Activated CD8-positive, alpha-beta memory T cell treated with anti-CD3 and anti-CD28 coated beads for 24 hours (primary cell): ENCODE measurements at places on chromosomes 16 and 17.
A peak's percentile ranks its signal among the peaks of the same experiment; 100 is the strongest.

DNA sequence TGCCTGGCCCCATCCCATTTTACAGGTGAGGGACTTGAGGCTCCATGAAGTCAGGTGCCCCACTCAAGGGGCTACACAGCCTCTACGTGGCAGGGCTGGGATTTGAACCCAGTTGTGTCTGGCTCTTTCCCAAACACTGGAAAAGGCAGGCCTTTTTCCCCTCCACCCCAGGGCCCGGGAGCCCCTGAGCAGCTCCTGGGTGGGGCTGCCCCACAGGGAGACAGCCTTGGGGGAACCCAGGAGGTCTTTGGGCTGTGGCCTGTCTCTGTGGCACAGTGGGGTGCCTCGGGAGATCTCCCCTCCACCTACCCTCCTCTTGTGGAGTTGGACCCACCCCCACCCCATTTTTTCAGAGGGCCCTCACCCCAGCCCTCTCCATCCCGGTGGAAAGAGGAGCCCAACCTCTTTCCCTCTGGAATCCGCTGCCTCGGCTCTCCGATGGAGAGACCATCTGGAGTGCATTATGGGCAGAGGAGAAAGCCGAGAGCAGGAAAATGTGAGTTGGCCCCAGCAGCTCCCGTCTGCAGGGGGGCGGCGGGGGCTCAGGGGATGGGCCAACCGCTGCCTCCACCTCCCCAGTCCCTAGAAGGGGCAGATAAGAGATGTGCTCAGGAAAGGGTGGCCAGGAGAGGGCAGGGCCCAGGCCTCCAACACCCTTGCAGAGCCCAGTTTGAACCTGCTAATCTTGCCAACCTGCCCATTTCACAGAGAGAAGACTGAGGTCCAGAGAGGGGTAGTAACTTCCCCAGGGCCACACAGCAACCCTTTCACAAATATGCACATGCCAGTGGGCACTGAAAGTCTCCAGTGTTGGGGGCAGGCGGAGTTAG, 15.4 kb upstream of the TMEM92 start:
- DNase-seq = no peak

DNA sequence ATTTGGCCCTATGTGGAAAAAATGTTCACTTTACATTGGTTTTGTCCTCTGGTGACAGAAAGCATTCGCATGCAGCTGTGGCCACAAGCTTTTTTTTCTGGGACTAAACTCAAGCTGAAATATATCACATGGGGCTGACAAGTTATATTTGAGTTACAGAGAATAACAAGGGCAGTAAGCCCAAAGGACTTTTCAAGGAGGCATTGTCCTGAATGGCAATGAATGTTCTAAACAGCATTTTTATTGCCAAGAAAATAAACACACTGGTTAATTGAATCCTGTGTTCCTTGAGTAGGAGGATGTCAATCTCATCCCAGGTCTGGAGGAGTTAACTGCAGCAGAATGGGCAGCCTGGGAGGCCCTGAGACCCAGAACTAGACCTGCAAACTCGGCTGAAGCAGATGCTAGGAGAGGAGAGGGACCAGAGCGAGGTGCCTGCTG, 114.5 kb downstream of the COPRS start:
- DNase-seq = no peak

DNA sequence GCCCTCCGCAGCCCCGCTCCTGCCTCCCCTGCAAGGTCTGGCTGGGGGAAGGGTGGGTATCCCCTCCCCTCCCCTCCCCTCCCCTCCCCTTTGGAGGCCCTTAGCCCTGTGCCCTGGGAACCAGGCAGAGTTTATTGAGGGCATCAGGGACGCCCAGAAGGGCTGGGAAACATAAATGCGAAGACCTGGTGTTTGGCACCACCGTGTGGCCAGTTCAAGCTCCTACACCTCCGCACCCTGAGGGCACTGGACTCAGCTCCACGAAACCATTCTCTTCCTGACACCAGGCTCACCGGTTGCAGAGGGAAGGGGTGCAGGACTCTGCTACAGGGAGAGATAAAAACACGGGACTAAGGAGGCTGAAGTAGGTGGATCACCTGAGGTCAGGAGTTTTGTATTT, 1.0 kb upstream of the AIPL1 start:
- peak; percentile 78 for DNase-seq

DNA sequence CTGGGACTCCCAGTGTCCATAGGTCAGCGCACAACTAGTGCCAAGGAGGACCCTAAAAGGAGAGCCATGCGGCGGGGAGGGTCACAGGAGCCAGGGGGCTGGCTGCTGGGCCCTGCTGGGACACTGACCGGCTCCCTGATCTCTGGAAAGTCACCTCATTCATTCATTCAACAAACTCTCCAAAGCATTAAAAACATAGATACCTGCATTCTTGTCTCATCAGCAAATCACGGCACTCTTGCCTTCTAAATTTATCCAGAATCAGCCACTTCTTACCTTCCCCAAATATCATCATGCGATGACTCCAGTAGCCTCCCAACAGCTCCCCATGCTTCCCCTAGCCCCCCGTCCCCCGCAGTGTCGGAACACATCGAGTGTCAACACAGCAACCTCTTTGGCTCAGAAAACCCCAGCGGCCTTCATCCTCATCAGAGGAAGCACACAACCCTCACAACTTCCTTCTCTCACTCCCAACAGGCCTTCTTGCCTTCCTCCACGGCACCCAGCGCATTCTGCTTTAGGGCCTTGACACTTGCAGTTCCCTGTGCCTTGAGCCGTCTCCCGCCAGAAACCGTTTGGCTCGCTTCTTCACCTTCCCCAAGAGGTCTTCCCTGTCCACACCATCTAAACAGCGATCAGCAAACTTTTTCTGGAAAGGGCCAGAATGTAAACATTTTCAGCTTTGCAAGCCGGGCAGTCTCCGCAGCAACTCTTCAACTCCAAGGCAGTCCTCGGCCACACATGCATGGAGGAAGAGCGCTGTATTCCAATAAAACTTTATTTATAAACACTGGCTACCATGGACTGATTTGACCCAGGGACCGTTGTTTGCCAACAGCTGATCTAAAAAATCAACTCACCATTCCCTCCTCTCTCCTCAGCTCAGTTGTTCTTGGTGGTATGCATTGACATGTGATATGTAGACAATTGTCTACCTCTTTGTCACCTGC, 119.5 kb upstream of the TNRC6C start:
- DNase-seq = no peak

GRCh38 chr16:57723170-57723569, 12.4 kb upstream of the KATNB1 start:
- DNase-seq = no peak

- no peak for DNase-seq
Observed at GRCh38 chr17:81420769-81421462, 25.7 kb downstream of the BAHCC1 start.

GRCh38 chr17:68288375-68288774, 2.6 kb downstream of the SLC16A6 start:
- DNase-seq = no peak

GRCh38 chr16:68656751-68657150, 11.6 kb downstream of the CDH3 start:
- no peak for DNase-seq

DNA sequence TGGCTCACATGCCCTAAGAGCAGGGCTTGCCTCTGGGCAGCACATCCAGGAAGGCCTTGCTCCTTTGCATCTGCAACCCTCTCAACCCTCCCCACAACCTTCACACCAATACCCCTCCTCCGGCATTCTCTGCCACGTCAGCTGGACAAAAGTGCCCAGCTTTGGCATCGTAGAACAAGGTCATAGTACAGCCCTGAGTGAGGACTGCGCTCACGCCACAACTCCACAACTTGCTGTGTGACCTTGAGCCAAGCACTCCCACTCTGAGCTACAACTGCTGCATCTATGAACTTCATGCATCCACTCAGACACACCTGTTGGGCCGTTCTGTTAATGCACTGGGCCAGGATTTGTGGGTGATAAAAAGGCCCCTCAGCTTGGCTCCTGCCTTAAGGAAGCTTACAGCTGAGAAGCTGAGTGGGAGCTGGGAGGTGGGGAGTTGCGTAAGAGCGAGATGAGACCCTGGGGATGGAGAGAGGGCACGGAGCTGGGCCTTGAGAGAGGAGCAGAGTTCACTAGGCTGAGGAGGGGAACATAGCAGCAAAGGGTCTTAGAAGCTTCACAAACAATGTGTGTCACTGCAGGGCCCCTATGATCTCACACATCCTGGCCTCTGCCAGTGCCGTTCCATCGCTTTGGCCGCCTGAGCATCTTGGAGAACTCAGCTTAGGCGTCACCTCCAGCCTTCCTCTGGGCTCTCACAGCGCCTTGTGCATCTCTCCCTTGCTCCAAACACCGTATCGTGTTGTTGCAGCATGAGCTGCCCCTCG, 8.6 kb upstream of the MRC2 start:
- no peak for DNase-seq

DNA sequence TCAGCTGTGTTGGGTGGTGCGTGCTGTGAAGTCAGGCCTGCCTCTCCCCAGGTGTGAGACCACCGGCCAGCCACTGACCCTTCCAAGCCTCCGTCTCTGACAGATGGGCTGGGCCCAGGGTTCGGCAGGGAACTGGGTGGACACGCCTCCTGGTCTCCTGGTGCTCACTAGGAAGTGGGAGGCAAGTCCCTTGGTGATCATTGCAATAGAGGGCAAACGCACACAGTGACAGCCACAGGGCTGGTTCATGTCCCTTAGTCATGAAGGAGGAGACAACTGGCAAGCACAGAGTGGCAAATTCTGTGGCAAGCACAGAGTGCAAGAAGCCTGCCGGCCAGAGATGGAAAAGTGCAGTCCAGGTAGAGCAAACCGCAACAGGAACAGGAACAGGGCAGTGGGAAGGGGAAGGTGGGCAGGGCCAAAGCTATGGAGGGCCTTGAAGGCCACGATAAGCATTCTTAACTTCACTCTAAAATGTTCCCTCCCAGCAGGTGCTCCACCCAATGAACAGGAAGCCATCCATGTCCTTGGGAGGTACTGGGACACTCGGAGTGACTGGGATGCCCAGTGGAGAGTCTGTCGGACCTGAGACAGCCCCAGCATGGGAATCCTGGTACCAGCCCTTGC, 21.9 kb downstream of the USP7 start:
- DNase-seq = no peak

DNA sequence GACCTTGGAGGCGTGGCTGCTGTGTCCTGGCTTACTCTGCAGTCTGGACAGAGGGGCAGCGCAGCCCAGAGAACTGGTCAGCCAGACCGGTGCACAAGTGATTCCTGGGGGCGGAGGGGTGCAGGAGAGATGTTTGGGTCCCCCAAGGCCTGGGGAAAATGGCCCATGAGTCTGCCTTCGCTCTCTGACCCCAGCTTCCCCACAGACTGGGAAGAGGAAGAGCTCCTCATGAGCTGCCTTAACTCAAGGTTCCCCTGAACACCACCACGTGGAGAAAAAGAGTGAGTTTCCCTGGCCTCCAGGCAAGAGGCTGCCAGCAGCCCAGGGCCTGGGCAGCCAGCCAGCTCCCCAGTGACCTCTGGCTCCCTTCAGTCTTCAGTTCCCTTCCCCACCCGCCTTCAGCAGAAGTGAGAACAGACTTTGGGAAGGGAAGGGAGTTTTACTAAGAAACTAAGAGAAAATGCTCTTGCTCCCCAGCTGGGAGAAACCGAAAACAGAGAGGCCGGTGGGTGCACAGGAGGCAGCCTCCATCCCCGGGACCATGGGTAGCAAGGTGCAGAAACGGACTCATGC, 2.0 kb upstream of the C17orf99 start:
- no peak for DNase-seq

- no peak for DNase-seq
Observed at GRCh38 chr17:48153691-48154358, 46.3 kb downstream of the SNX11 start.

GRCh38 chr17:82346342-82347300, 12.4 kb upstream of the TEX19 start:
- no peak for DNase-seq

DNA sequence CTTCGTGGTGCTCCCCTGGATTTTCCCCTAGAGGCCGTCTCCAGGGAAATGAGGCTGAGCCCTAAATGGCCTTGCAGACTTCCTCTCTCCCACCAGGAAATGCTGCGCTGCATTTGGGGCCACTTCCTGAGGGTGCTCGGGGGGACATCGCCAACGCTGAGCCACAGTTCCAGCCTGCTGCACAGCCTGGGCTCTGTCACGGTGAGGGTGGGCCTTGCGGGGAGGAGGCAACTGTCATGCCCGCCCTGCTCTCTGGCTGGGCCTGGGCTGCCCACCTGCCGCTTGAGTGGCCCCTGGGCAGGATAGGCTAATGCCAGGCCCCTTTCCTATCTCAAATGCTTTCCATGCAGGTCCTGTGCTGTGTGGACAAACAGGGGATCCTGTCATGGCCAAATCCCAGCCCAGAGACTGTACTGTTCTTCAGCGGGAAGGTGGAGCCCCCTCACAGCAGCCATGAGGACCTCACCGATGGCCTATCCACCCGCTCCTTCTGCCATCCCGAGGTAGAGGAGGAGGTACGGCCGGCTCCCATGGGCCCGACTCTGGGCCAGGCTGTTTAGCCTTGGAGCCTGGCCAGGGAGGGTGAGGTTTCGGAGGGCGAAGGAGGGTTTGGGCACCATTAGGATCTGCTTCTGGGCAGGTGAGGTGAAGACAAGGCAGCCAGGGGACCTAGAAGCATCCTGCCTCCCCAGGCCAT, 24.2 kb downstream of the CASKIN2 start:
- no peak for DNase-seq

GRCh38 chr17:48571024-48571818, 6.9 kb downstream of the HOXB4 start:
- DNase-seq = no peak
